ENCODE measurements at places on chromosomes 1 and 21.

GRCh38 chr1:147567594-147568381, 26.5 kb downstream of the BCL9 start:
- DNase-seq, result no peak

- DNase-seq, result no peak
These were observed 3.5 kb downstream of the CD244 start for GRCh38 chr1:160859166-160859565.

- no peak for DNase-seq
These were observed 7.0 kb downstream of the KRTCAP2 start for GRCh38 chr1:155166051-155166470.

- peak; percentile 67 for DNase-seq
These were observed 16.6 kb upstream of the LEMD1 start for GRCh38 chr1:205438213-205439158.

DNA sequence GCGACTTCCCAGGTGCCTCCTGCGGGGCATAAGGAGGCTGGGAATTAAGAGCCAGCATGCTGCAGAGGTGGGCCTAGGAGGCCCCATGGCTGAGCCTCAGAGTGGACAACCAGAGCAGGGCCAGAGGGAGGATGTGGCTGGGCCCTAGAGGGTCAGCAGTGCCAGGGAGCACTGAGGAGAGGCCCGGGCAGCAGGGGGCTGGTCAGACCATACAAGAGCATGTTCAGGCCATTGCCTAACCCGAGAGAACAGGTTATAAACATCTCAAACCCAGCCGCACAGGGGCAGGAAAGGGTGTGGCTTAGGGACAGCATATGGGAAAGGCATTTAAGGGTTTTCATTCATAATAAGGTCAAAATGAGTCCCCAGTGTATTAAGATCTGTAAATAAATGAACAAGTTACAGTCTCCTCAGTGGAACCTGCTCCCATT, 51.1 kb downstream of the IER5 start:
- peak; percentile 79 for DNase-seq

DNA sequence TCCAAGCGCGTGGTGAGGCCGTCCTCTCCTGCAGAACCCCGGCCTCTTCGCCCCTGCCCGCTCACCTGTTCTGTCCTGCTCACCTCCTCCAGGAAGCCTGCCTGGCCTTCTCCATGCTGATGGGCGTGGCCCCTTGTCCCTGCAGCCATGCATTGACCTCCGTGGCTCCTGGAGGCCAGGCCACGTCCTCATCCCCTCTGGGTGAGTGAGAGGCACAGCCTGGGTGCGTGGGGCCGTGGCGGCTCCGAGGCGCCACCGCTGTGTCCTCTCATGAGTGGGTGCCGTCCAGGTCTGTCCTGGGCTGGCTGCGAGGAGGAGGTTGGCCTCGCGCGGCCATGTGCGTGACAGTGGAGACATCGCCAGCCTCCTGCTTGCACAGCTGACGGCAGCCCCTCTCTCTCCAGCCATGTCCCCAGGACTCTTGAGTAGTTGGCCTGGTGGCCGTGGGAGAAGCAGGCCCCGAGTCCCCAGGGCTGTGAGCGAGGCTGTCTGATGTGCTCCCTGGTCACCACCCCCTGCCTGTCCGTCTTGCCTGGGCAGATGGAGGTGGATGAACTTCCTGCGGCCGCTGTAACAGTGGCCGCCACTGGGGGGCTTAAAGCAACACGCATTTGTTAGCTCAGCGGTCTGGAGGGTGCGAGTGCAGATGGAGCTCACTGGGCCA, 58.1 kb downstream of the PRKCZ start:
- peak; percentile 38 for DNase-seq

- DNase-seq, result no peak
These were observed 2.8 kb downstream of the TARBP1 start for GRCh38 chr1:234476172-234476571.
